H4 (cell line): ENCODE measurements at places on chromosomes 7 and 10. TPM values are rescaled to one million over a fixed set of nuclear protein-coding genes. Genes with fewer than 3 reads are reported as not detected.

GRCh38 chr7:51366172-51366728, 49.6 kb upstream of the COBL start:
- DNase-seq: no peak

- no peak for DNase-seq
Observed at GRCh38 chr10:24438800-24439199, 229.9 kb downstream of the KIAA1217 start.

The LRIT1 gene
- not detected in 2 replicates for total RNA-seq

DNA sequence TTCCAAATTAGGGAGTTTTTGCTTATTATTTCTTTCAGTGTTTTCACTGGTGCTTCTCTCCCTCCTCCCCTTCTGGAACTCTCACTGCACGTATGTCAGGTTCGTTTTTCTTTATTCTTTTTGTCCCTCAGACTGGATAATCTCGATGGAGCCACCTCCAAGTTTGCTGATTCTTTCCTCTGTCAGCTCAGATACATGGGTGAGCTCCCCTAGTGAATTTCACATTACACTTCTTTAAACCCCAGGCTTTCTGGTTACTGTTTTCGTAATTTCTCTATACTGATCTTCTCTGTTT, 20.8 kb upstream of the NCAPG2 start:
- DNase-seq: no peak

- DNase-seq: no peak
Observed at GRCh38 chr7:46155367-46155766, 234.3 kb upstream of the IGFBP3 start.

DNA sequence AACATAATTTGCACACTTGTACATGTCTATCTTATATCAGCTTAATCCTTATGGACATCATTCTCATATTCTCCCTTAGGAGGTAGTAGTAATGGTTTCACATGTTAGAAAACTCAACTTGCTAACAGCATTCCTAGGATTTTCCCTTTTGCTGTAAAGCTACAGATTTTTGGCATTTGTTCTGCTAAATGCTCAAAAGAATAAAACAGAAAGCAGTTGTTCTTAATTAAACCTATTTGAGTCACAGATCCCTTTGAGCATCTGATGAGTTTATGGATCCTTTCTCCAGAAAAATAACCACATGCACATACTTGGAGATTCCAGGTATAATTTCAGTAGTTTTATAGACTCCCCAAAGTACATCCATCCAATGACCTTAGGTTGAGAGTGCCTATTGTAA, 122.9 kb upstream of the BET1 start:
- DNase-seq: no peak

- DNase-seq: no peak
Observed at GRCh38 chr10:114624951-114625780, 32.9 kb downstream of the ABLIM1 start.

DNA sequence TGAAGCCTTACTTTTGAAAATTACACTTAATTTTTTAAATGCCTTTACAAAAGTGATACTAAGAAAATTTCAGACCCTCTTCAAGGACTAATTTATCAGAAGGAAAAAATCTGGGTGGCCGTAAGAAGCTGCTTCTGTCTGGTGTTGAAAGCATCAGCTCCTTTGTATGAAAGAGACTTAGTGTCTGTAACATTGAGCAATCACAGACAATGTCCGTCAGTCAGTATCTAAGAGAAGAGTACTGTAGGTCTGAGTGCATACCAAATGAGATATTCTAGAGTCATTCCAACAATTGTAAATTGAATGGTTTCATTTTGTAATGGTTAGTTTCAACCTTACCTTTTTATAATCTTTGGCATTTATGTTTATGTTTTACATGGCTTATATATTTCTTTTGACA, 11.1 kb upstream of the MDFIC start:
- no peak for DNase-seq

DNA sequence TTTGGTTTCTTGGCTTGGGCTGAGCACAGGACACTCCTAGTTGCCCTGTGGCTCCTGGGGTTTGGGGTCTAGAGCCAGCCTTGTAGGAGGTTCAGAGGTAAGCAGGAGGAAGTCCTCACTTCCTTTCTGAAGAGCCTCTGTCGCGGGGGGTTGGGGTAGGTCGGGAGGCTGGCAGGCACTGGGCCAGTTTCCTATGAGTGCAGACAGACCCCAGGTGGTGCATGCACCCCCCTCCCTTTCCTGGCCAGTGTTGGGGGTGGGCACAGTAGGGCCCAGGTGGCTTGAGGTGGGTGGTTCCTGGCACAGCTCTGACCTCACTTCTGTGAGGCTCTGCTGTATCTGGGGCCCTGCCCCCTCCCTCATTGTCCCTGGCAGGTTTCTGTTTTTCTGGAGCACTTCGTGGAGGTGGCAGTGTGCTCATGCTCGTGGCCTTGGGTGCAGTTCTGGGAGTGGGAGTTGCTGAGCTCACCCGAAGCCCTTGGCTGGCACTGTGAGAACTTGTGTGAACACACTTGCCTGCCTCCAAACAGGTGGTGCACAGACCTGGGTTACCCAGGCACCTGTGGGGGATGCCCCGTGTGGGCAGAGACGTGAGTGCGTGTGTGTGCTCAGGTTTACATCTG, 1.8 kb downstream of the PALD1 start:
- DNase-seq: no peak

DNA sequence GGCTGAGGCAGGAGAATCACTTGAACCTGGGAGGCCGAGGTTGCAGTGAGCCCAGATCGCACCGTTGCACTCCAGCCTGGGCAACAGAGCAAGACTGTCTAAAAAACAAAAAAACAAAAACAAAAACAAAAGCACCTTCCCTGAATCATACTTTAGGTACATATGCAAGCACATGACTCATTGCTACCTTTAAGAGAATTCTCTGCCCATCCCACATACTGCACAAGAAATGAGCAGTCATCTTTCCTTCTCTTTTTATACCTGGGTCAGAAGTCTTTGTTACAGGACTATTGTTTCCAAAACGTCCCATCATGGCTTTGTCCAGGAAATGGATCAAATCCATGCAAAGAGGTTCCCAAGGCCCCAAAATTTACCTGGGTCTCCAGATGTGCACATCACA, 21.5 kb upstream of the AKR1B10 start:
- DNase-seq: no peak

DNA sequence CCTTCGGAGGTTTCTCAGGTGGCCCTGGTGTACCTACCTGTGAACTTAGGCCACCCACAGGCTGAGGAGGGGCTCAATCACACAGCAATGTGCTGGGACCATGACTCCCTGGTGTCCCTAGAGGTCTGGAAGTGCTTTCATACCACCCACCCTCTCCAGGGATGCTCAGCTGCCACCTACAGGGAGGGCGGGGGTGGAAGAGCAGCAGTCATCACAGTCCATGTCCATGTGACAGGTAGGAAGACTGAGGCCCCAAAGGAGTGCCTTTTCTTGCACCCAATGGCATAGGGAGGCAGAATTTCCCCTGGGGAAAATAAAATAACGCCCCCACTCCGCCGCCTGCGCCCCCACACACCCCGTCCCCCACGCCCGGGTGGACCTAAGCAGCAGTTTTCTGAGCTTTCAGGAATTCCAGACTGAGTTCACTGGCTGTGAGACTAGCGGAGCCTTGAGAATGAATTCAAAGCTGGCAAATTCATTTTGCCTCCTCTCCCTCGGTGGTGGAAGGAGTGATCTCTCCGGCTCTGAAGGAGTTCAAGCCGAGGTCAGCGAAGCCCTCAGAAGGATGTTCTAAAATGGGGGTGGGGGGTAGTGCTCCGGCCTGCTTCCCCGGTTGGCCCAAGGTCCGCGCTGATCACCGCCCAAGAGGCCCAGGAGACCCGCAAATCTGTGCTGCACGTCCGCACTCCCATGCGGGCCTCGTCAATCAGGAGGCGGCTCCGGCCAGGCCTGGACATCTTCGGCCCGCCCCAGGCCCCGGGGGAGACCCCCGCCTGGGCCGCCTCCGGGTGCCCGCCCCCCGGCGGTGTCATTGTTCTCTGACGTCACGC, 2.1 kb upstream of the ZMIZ1 start:
- DNase-seq: peak; percentile 71

The GPR22 gene
- total RNA-seq: not detected in 2 replicates

The TMEM184A gene
- 2.3 and 4.4 TPM in 2 replicates for total RNA-seq

GRCh38 chr7:55140941-55141278, 122.1 kb downstream of the EGFR start:
- no peak for DNase-seq

The SLC39A12 gene
- total RNA-seq: not detected in 2 replicates

DNA sequence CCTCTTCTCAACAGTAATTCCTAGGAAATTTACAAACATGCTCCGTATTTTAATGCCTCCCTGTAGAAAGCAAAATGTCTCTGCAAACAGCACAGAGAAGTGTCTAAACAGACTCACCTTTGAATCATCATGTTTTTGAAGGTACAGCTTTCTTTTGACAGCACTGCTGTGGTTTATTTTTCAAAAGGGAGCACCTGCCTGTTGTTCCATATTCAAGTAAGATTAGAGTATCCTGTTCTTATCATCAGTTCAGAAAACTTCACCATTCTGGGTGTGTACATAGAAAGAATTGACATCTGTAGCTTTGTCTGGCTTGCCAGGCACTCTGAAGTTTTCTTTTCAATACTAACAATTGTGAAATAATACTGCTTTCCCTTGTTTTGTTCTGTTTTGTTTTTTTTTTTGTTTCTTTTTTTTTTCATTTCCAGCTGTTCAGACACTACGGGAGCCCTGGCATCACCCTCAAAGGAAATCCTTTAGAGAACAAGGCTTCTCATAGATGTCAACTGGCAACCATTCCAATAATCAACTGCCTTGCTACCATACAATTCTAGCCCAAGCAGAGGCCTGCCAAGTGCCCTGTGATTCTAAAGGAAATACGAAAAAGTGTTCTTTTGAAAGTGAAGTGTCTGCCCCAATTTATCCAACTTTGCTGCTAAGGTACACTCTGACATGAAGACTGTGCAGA, 275.9 kb downstream of the PRPF18 start:
- no peak for DNase-seq
